ENCODE measurements at places on chromosomes 5 and 9. TPM values are rescaled to one million over a fixed set of nuclear protein-coding genes. Genes with fewer than 3 reads are reported as not detected.

The FAM221B gene
- polyA plus RNA-seq = 0.41 TPM

The SLC34A1 gene
- 215 TPM for polyA plus RNA-seq

The NOP16 gene
- polyA plus RNA-seq = 37.4 TPM

The VAV2 gene
- 36.6 TPM for polyA plus RNA-seq

The ZNF658 gene
- 11.4 TPM for polyA plus RNA-seq

DNA sequence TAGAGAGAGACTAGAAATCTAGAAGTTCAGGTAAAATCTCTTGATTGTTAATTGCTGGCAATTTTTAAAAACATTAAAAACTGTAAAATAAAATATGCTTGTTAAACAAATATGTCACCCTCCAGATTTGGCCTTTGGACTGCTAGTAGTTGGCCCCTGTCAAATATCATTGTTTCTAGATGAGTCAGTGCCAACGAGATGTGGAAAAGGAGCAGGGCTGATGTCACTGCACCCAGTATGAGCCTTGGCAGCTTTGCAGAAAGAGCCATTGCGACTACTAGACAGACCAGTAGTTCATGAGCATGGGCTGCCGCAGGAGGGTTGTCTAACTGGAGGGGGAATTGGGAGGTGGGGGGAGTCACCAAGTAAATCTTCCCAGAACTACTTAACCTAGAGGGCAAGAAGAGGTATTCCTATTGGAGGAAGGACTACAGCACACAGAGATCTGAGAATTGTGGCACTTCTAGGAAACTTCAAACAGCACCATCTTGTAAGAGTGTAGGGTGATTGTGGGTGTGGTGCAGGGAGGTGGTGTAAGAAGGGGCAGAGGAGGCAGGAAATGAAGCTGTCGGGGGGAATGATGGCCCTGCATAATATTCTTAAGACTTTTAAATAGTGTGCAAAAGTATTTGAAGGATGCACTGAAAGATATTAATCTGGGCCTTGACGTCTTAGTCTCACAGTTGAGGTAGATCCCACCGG, 7.1 kb upstream of the DOCK2 start:
- DNase-seq = no peak

DNA sequence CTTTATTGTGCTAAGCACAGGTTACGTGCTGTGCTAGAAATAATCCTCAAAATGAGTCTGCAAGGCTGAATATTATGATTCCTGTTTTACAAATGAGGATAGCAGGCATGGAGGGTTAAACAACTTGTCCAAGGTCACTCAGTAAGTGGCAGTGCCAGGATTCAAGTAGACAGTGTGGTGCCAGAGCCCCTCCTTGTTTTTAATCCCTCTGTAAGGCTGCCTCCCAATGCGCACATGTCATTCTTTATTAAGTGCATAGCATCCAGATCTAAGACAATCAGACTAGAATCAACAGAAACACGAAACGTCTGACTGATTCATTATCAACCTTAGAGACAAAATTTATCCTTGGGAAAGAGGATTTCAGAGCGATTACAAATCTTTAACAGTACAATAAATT, 199.6 kb downstream of the SMARCA2 start:
- DNase-seq = no peak

- no peak for DNase-seq
Observed at GRCh38 chr5:36644727-36645126, 38.3 kb downstream of the SLC1A3 start.
